ENCODE measurements at places on chromosomes 3 and 15.

GRCh38 chr3:177361081-177361938, 164.0 kb upstream of the TBL1XR1 start:
- DNase-seq = no peak

DNA sequence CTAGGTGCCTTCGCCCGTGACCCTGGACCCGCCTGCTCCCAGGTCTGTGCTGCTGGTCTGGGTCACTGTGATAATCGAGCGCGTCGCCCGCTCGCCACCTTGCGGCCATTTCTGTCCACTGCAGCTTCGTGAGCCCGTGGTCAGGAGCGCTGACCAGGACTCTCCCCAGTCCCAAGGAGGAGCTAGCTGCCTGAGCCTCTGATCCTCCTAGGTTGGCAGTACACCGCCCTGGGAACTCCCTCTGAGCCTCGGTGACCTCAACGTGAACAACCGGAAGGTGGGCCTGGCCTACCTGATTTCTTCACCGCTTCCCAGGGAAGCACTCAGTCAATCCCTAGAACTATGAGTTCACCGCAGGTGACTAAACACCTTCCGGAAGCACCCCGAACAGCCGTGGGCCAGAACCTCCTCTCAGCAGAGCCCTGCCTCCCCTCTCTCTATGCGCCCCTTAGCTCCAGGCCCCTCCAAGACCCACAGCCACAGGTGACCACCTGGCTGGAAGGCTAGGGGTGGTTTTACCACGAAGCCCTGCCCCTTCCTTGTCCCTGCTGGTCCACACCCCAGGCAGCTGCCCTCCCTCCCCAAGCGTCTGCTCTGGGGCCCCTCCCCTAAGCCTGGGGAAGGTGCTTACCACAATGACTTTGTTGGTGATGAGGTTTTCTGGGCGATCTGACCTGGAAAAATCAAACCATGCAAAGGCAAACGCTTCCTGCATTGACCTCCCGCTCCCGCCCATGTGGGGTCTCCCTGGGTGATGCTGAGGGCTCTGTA, 9.7 kb downstream of the PLA2G4D start:
- peak; percentile 40 for DNase-seq

DNA sequence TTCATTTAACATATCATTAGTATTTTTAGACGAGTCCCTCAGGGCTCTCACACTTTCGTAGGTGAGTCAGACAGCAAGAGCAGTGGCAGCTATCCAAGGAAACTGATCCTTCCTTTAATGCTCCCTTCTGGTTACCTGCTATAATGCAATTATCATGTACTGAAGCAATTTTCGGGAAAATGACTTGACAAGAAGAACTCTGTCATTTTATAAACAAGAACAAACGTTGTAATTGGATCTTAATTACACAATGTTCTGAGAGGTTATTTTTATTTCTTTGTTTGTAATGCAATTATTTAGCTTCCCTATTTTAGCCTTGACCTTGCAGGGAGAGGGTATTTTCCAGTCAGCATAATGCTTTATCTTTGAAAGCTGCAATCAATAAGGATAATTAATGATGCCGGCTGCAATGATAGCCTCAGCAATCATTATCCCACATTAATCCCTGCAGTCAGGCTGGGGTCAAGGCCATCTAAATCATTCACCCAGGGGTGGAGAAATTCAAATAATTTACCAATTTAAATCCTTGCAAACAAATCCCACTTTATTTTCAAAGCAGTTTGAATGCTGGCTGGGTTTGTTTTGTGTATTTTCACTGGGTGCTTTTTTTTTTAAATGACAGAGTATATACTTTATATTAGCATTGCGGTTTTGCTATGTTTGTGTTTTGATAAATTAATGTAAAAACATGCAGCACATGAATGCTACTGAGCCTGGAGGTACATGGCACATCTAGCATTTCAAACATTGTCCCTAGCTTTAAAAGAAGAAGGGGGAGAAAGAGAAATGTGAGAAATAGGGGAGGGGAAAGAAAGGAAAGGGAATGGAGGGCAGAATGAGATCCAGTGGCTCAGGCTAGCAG, 249.9 kb downstream of the SHOX2 start:
- DNase-seq = no peak

DNA sequence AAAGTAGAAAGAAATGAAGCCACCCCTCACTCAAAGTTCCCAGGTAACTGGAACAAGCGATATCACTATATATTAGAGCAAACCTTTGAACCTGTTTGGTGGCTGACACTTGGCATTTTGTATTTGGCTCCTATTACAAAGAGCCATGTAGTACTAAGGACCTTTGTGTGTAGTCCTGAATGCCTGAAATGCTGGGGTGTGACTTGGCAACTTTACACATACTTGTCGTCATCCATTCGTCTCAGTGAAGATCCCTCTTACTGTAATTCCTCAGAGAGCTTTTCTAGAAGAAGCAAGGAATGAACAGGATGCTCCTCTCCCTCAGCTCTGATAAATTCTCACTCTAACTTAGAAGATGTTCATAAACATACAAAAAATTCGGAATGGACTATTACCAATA, 216.1 kb upstream of the CDIN1 start:
- no peak for DNase-seq

DNA sequence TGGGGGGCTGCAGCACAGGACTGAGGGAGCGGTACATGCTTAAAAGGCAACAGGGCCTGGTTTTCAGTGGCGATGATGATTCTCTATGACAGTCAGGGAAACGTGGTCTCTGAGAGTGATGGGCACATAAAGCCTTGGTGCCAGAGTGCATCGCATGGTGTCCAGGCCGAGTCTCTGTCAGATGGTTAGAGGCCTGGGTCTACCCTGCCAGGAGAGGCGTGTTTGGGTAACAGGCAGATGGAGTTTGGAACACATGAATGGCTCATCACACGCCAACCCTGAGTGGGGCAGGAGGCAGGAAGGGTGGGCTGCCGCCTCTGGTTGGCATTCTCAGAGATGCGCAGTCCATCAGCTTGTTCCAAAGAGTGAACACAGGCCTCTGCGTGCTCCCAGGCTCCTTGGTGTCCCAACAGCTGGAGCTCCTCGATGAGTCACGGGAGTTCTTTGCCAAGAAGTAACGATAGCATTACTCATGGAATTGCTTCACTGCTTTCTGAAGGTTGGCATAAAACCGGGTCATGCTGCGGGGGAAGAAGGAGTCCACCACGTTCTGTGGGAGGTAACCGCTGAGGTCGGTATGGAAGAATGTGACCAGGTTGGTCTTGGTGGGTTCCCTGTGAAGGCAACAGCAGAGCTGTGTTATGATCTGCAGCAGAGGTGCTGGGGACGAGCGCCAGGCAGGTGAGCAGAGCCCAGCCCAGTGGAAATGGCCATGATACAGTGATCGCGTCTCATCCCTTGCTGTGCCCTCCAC, 11.0 kb downstream of the STARD5 start:
- DNase-seq = no peak

GRCh38 chr3:32934150-32934742, 17.2 kb upstream of the CCR4 start:
- DNase-seq = peak; percentile 18
